ENCODE measurements at places on chromosomes 2 and 18. TPM values are rescaled to one million over a fixed set of nuclear protein-coding genes. Genes with fewer than 3 reads are reported as not detected.

SPDYA gene
- 3.7 TPM for total RNA-seq

PTH2R gene
- total RNA-seq = 4.2 TPM

ADCYAP1 gene
- total RNA-seq = 2.3 TPM

INHBB gene
- total RNA-seq = 25.7 TPM

CTAGE1 gene
- total RNA-seq = not detected

LDLRAD4 gene
- total RNA-seq = 83.4 TPM

SERPINB13 gene
- total RNA-seq = 0.33 TPM
